ENCODE measurements at places on chromosomes 2 and 18.

GRCh38 chr18:60197671-60198462 lies 174.7 kb downstream of the MC4R start:
- DNase-seq: no peak

DNA sequence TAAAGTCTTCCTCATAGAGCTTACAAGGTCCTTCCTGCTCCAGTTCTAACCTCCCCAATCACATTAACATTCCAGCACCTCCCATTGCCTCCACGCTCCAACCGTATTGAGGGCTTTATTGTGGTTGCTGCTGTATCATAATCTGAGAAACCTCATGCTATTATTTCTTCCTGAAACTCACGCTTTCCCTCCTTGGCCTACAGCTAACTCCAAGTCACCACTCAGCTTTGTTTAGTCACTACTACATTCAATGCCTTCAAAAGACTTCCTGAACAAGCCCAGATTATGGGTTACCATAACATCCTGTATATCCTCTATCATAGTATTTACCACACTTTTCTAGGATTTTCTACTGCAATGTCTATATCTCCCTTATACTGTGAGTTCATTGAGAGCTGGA lies 230.4 kb downstream of the IKZF2 start:
- DNase-seq: no peak

DNA sequence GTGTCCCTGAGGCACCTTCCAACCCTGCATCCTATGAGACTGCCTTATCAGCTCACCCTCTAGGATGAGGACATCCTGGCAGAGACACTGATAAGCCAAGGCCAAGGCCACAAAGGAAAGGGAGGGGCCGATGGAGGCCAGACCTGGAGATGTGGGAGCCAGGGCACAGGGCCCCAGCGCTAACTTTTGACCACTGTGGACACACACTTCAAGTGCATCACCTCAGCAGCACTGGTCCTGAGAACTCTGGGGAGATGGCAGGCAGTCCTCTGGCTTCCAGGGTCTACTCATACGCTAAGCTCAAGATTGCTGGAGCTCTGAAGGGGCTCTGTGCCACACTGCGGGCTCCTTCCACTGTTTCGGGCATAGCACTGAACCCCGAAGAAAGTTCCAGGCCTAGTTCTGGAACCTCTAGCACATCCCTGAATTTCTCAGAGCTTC lies 100.2 kb upstream of the ID2 start:
- no peak for DNase-seq

DNA sequence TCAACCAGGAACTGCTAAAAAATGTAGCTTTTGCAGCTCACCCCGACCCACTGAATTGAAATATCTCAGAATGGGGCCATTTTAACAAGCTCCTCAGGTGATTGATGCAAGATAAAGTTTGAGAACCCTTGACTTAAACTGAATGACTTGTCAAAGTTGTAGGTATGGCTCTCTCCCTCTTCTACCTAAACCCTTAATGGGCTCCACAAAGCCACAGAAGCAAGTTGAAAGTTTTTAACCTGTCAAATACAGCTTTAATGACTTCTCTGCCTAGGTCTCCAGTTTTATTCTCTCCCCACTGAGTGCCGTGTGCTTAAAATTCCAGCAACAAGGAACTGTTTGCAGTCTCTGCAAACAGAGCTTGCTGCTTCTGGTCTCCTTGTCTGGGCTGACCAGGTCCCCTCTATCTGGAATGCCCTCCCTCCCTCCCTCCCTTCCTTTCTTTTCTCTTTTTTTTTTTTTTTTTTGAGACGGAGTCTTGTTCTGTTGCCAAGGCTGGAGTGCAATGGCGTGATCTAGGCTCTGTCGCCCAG lies 19.7 kb upstream of the RNF125 start:
- no peak for DNase-seq

- DNase-seq: no peak
Measured at GRCh38 chr2:152234277-152234676, 58.7 kb upstream of the STAM2 start.
